ENCODE measurements at places on chromosomes 6 and 20. TPM values are rescaled to one million over a fixed set of nuclear protein-coding genes. Genes with fewer than 3 reads are reported as not detected.
A peak's percentile ranks its signal among the peaks of the same experiment; 100 is the strongest.

GRCh38 chr6:43969158-43969981 is 157.9 kb downstream of the MRPL14 start:
- DNase-seq: no peak

DNA sequence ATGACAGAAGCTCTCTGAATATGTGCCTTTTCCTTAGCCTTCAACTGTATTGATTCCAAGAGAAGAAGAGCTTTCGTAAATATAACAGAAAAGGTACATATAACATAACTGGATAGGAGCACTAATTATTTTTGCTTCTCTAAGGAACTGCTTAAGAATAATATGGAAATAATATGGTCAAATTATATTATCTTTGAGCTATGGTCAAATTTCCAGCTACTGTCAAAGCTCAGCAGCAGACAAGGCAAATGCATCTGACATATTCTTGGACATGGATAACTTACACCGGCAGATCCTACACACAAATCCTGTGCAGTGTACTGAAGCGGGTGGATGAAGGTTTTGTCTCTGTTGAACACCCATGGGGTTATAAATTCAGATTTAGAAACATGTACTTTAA is 150.6 kb downstream of the HIVEP2 start:
- DNase-seq: no peak

- DNase-seq: peak; percentile 43
Observed at GRCh38 chr6:3231247-3232016, 4.0 kb upstream of the TUBB2B start.

- DNase-seq: no peak
Observed at GRCh38 chr20:43666376-43667328, at the start of gene MYBL2. Gene MYBL2 (plus strand): TSS chr20:43667114. CDS start chr20:43667284, 170 bp downstream.

DNA sequence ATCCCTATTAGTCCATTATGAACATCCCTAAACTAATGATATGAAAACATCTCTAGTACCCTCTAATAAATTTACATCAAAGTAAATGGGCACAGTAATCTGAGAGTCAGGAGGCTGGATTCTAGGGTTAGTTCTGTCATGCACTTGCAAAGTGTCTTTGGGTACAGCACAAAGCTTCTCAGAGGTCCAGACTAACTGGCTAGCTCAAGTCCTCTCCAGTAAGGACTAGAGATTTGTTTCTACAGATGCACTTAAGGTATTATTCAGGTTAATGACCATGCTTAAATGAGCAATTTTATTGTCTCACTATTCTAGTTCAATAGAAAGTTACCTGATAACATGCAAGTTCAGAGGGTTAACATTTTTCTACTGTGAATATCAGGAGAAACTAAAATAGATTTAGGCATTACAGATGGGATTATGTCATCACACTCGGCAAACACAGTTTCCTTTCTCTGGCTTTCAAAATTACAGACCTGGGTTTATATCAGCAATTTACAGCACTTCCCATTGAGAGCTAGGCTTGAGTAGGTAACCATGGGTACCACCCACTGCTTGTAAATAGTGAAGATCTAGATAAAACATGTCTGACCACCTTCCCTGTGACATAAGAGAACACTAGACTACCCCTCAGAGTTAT is 402.9 kb upstream of the RUNX2 start:
- DNase-seq: peak; percentile 32

- DNase-seq: peak; percentile 45
Observed at GRCh38 chr6:69791065-69791471, 5.7 kb downstream of the LMBRD1 start.

- no peak for DNase-seq
Observed at GRCh38 chr6:24757611-24758010, 17.1 kb upstream of the GMNN start.

GRCh38 chr6:36728289-36729160 is 30.9 kb downstream of the RAB44 start:
- no peak for DNase-seq

DNA sequence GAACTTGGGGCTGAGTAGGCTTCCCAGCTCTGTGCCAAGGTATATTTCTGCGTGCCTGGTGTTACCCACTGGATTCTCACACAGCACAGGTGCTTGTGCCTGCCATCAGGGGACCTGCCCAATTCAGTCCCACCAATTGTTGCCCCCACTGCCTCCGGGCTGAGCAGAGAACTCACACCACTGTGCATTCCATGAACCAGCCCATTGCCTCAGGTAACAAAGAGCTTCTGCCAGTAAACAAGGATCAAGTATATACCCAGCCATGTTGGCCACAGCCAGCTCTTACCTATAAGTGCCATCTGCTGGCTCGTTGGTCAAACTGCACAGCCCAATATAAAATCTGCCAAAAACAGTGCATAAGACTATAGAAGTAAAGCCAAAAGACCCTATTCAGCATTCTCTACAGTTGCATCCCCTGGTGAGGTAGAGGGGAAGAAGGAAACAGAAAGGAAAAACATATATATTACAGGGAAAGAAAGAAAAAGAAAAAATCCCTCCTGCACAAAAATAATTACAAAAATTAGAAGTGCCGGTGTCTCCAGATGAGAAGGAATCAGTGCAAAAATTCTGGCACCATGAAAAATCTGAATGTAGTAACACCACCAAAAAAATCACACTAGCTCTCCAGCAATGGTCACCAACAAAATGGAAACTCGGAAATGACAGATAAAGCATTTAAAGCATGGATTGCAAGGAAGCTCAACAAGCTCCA is 241.4 kb downstream of the IBTK start:
- no peak for DNase-seq

- DNase-seq: peak; percentile 10
Observed at GRCh38 chr20:13432126-13432525, 206.6 kb downstream of the TASP1 start.

- DNase-seq: no peak
Observed at GRCh38 chr6:52720321-52720720, 43.0 kb downstream of the GSTA2 start.

DNA sequence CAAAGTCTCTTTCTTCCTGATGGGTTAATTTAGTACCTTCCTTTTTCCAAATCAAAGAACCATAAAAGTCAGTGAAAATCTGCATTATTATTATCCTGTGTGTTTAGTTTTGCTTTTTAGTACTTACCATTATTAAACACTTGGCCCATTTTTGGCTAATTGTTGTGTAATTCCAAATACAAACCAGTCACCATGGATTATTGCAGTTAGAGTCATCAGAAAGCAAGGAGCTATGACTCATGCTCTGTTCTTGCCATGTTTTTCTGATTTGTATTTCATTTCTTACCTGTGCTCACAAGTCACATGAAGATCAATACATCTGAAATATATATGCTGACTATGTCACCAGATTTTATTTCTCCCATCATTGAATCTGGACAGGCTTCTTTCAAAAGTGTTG is 31.3 kb downstream of the SLC22A3 start:
- no peak for DNase-seq

DNA sequence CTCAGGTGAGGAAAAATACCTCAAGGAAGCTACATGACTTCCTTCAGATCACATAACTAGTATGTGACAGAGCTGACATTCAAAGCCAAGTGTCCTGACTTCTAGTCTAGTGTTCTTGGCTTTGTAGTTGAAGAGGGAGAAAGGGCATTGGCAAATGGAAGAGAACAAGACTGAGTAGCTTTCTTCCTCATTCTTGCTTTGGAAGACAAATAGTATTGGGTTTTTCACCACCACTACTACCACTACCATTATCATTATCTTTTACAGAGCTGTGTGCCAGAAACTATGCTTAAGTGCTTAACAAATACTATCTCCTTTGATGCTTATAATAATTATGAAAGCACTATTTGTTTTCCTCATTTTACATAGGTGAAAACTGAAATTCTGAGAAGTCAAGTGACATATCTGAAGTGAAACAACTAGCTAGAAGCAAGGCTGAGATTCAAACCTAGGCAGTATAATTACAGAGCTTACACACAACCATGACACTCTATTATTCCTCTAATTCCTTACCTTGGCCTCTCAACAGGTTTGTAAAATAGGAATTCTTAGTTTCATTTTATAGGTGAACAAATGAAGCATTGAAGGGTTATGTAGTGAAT is 6.8 kb downstream of the ACSS2 start:
- no peak for DNase-seq

LY6G6C gene
- total RNA-seq: not detected

VGLL2 gene
- not detected for total RNA-seq

TRAPPC3L gene
- not detected for total RNA-seq

MEI4 gene
- total RNA-seq: 0.21 TPM

SLC22A16 gene
- total RNA-seq: 0.71 TPM

CRISP3 gene
- not detected for total RNA-seq
